ENCODE measurements at places on chromosomes 3 and 15.

GRCh38 chr3:66449411-66449974, 51.3 kb downstream of the LRIG1 start:
- no peak for DNase-seq

- DNase-seq = no peak
These were observed 18.7 kb downstream of the MGLL start for GRCh38 chr3:127803619-127804018.

DNA sequence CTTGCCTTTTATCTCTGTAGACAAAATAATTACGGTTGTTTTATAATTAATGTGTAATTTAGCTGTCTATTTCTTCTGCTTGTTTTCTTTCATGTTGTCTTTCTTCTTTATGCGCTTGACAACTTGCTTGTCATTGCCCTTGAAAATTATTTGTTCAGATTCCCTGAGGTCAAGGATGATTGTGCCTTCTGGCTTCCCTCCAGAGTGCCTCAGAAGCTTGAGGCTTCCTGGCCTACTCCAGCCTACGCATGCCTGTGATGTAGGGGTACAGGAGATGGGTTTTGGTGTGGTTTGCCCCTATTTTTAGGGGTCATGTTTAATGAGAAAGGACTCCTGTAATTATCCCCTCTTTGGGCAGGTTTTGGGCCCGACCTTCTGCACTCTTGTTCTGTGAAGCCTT, 231.5 kb downstream of the SV2B start:
- DNase-seq = no peak

- peak; percentile 46 for DNase-seq
These were observed 5.8 kb downstream of the ZNF80 start for GRCh38 chr3:114231616-114232015.

GRCh38 chr3:47251689-47252088, 30.9 kb downstream of the KIF9 start:
- no peak for DNase-seq
